ENCODE measurements at places on chromosomes 11 and 22.

- peak; percentile 38 for DNase-seq
These were observed 47.2 kb downstream of the MYO7A start for GRCh38 chr11:77175021-77175842.

DNA sequence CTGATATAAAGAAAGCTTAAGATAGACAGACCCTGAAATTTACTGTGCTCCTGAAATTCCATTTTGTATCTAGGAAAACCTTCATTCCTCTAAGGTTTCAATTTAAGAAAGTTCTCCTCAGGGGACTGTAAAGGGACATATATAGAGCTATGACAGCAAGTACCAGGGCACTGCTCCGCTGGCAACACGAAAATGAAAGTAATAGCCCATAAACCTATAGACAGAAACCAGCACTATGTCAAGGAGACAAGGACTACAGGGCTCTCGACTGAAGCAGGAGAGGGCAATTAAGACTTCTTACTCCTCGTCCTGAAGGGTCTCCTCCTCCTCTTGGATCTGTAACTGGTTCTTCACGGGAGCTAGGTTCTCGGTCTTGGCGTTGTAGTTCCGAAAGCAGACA, 6.9 kb downstream of the FEZ1 start:
- DNase-seq: no peak

GRCh38 chr11:119341222-119342022, 739 bp upstream of the C1QTNF5 start:
- DNase-seq: no peak

- peak; percentile 46 for DNase-seq
These were observed at the start of gene TTLL12 for GRCh38 chr22:43186272-43187170. TTLL12 (minus strand) TSS chr22:43187134; CDS start chr22:43187069, 65 bp downstream.

GRCh38 chr22:43993072-43993760, 30.9 kb upstream of the PARVB start:
- peak; percentile 74 for DNase-seq

DNA sequence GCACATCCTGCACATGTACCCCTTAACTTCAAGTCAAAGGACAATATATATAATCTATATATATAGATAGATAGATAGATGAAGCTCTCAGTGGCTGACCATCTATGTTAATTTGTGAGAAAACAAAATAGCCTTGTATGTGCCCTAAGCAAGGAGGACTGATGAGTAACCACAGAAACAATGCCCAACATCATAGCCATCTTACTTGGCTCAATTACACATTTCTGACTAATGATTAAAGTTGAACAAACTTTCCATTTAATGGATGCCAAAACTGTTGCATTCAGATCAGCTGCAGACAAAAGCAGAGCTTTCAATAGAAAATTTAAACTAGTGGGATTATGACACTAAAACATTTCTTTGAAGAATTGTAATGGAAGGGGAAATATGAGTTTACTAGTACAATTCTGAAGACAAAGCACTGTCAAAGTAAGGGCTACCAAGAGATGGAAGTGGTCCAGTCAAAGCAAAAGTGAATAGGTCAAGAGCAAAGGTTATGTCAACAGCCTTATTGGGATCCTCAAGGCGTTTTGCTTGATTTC, 1188.2 kb upstream of the RAG2 start:
- DNase-seq: no peak

GRCh38 chr11:94281324-94281723, 23.1 kb upstream of the IZUMO1R start:
- DNase-seq: no peak

DNA sequence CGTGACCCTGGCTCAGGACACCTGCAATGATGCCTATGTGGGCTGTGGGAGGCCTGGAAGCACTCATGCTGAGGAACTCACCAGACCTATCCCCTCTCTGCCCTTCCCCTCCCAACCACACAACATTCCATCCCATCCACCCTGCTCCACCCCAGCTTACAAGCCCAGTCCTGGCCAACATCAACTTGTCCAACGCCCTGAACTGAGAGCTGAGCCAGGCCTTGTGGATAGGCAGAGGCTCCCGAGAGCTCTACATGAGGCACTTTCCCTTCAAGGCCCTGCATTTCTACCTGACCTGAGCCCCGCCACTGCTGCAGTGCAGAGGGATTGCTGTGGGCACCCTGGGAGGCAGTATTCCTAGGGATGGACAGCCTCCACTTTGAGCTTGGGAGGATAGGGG, 112.4 kb downstream of the PDE2A start:
- no peak for DNase-seq

DNA sequence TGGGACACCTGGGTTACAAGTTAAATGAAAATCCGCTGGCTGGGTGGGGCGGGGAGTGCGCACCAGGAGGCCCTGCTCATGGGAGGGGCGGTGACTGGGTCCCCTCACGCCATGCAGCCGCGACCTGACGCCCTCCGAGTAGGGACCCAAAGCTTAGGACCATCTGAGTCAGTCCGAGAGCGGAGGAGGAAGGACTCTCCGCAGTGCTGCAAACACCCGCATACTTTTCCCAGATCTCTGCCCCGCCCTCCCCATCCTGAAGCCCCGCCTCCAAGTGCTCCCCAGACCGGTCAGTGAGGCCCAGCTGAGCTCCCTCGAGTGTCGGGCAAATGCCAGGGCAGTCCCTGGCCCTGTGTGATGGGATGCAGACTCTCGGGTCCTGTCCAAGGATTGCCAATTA, 6.6 kb upstream of the FLI1 start:
- DNase-seq: peak; percentile 84

GRCh38 chr11:1335811-1336761, 26.7 kb upstream of the TOLLIP start:
- DNase-seq: peak; percentile 94

- no peak for DNase-seq
These were observed 99.7 kb downstream of the DSCAML1 start for GRCh38 chr11:117697319-117697718.

- no peak for DNase-seq
These were observed 2.9 kb downstream of the AP5B1 start for GRCh38 chr11:65777821-65778361.

- DNase-seq: no peak
These were observed 860.8 kb downstream of the TBC1D22A start for GRCh38 chr22:47623066-47623762.

- DNase-seq: no peak
These were observed 1.7 kb upstream of the MUC5B start for GRCh38 chr11:1220941-1221721.

DNA sequence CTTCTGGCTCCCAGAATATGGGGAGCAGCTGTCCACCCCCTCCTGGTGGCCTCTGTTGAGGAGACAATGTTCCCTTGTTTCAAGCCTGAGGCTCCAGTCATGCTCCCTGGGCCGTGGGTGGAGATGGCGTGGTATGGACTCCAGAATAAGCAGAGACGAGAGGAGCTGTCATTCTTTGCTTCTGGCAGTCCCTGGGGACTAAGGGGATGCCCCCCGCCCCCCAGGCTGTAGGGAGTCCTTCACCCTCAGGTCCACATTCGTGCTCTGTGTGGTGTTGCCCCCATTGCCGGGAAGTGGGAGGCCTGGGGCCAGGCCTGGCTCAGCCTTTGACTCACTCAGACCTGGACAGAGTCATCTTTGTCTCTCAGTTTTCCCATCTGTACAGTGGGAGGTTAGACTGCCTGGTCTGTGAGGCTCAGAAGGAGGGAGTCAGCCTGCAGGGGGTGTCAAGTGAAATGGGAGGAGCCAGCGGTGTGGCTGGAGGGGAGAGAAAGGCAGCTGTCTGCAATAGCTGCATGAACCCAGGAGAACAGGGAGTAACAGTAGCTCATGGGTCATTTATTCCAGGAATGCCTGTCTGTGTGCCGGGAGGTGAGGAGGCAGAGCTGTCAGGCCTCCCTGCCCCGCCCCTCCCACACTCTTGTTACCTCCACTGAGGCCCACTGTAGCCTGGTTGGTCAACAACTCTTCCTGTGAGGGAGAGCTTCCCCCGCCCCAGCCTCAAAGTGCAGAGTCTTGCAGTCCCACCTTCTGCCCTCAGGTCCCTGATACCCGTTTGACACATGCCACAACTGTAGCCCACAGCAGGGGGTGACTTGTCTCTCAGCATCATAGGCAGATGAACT, 6.3 kb downstream of the ARHGEF17 start:
- DNase-seq: peak; percentile 38

DNA sequence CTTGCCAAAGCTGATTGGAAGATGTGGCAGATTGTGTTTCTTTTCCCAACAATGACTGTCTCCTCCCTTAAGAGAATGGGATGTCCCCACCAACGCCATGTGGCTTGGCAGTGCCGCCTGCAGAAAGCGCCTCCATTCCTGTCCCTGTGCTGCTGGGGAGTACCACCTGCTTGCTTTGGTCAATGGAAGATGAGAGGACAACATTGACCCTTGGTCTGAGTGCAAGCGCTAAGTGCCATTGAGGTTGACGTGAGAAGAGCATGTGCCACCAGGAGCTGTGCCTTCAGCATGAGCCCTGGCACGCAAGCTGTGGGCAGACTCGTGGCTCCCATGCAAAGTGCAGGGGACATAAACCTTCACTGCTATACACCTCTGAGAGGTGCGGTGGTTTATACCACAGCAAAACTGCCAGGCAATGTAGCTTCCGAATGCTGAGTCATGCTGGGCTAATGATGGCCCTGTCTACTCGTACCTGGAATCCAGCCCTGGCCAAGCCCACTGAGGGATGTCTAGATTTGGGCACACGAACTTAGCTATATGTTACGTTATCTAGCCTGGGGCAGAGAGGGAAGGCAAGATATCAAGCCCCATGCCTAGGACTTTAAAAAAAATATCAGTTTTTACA, 41.9 kb downstream of the MYEOV start:
- no peak for DNase-seq

GRCh38 chr22:17369439-17370025, at the start of gene CECR2:
CECR2 (plus strand) TSS chr22:17369460; CDS start chr22:17369784, 324 bp downstream.
- DNase-seq: peak; percentile 31

DNA sequence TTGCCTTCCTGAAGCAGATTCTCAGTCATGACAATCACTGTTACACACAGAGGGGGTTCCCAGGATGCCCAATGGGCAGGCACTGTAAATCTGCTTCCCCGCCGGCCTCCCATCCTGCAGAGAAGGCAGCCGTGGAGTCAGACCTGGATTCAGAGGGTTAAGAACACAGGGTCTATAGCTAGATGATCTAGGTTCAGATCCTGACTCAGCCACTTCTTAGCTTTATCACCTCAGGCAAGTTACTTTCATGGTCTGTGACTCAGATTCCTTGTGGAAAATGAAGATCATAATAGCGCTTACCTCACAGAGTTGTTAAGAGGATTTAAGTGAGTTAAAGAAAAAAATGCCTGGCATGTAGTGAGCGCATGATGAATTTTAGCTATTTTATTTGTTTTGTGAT, 95.9 kb downstream of the TIMP3 start:
- DNase-seq: no peak

- DNase-seq: peak; percentile 28
These were observed 185.3 kb downstream of the C11orf91 start for GRCh38 chr11:33515347-33515746.

GRCh38 chr11:126118806-126119205, 56.1 kb upstream of the CDON start:
- DNase-seq: no peak

DNA sequence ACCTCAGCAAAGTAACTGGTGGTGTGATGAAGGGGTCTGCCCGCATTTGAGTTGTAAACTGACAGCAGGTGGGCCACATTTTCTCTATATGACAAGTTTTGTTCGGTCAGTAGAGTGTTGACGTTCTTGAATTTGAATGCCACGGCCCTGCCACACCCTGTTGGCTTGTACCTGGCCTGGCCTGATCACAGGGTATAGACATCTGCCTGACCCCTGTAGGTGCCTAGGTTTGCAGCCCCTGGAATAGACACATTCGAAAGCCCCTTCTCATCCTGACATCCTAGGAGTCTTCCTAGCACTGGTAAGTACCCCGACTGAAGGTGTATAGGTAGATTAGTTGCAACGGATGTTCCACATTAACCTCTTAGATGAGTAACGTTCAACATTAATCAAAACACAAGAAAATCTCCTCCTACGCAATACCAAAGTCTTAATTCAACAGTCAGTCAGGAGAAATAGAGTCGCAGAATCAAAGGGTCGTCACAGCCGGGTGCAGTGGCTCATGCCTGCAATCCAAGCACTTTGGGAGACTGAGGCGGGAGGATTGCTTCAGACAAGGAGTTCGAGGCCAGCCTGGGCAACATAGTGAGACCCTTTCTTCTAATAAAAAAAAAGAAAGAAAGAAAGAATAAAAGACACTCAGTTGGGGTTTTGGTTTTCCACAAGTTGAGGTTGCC, 43.6 kb upstream of the CD5 start:
- DNase-seq: no peak

- DNase-seq: no peak
These were observed 752 bp downstream of the MUC2 start for GRCh38 chr11:1075341-1075911.

DNA sequence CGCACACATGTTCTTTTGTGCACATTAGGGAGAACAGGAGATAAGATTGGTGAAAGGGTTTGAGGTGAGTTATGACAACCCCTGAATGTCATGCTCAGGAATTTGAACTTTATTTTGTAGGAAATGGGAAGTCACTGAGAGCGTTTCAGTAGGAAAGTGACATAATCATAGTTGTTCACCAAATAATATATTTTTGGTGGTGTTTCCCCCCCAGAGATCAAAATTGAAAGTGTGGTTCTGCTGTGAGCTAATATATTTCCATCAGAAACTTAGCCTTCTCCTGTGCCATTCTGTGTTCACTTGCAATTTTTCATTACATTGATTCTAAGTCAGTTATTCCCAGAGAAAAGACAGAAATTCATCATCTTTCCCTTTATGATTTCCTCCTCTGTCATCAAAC, 64.1 kb upstream of the RCN1 start:
- DNase-seq: no peak

DNA sequence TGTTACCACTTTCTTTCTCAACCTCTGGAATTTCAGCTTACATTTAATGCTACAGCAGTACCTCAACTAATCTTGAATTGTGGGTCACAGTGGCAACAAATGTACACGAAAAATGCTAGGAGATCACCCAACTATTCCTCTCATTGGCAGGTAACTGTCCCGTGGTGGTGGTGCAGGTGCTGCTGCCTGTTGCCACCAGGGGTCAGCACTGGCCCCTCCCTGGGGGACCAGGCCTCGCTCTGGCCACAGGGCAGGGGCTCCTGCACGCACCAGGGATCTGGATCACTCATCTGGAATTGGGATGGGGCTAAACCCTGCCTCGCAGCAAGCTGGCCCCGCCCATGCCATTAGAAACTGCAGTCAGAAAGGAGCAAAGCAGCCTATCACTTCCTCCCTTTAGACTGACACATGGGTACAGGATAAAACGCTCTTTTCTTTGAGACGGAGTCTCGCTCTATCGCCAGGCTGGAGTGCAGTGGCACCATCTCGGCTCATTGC, 6.9 kb upstream of the POLDIP3 start:
- DNase-seq: no peak

DNA sequence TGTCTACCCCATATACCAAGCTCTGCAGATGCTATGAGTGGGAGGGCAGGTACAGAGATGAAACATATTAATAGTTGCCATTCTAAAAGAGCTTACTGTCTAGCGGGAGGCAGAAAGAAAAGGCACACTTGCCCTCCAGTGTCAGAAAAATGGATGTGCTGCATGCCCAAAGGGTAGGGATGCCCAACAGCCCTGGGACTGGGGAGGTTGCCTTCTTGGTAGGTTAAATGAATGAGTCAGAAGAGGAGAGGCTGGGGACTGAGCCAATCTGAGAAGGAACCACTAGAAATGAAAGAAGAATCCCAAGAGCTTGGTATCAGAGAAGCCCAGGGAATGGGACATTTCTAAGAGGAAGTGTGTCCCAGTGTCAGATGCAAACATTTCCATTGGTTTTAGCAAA, 1.2 kb downstream of the BIRC3 start:
- DNase-seq: peak; percentile 81

- no peak for DNase-seq
These were observed at the start of gene CRYAB for GRCh38 chr11:111911563-111912401. CRYAB (minus strand) TSS chr11:111911770; CDS start chr11:111911724, 46 bp downstream.

All from inflammatory macrophage treated with lipopolysaccharide for 1 hour (primary cell).